ENCODE measurements at places on chromosomes 5 and 9.

GRCh38 chr9:105557804-105558610 lies at the start of gene FKTN:
FKTN (plus strand) TSS chr9:105558131; CDS start chr9:105575033, 16,902 bp downstream.
- DNase-seq: peak; percentile 65

DNA sequence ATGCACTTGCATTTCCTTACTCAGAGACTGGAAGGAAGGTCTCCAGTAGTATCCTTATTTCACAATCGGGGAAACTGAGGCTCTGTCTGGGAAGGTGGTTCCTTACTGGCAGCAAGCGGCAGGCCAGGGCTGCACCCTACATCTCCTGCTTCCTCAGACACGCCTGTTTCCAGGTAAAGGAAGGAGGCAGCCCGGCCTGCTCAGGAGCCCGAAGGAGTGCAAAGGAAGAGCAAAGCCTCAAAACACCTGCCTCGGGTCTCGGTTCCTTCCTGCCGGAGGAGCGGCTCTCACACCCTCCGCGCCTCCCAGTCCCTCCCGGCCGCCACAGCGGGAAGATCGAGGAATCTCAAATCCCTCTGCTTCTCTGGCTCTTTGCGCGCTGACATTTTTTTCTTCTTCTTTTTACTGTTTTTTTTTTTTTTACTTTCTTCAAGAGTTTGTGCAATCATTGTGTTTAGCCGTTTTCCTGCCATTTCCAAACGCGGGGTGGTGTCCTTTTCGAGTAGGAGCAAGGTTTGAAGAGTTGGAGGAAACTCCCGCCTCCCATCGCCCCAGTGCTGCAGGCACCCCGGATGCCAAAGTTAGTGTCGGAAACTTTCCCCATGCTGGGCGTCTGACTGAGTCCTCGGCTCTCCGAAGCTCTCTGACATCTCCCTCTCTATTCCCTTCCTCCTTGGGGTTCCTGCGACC lies 1.0 kb downstream of the GGTA1 start:
- no peak for DNase-seq

DNA sequence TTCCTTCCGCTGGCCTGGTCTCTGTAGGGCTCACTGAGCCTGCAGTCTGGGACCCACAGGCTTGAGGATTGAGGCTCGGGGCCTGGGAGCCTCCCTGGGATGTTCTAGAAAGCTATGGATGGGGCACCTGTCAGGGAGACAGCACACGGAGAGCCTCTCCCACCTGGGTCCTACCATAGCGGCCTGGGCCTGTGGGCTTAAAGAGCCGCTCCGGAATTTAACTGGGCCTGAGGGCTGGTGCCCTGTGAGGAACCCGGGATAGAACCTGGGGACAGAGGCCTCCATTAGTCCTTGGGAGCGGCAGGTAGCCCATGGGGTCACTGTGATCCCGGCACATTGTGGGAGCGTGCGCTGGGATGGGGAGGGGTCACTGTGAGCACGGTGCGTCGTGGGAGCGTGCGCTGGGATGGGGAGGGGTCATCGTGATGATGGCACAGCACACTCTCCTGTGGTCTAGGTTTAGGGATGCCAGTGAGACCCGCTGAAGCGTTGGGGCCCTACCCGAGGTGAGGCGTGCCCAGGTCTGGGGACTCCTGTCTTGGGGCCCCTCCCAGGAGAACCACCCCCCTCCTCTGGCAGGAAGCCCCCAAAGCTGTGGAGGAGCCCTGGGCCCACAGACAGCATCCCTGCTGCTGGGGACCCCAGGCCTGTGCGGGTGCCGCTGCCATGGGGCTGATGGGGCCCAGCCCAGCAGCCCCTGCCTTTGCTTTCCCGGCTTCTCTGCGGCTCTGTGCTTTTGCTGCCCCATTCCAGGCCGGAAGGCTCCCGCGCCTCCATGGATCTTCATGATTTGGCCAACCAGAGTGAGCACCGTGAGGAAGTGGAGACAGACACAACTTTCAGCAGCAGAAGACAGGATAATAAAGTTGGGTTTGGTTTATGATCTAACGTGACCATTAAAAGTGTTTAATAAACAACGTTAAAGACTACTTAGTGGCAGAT lies 3.4 kb upstream of the CEP72 start:
- DNase-seq: no peak

- no peak for DNase-seq
Measured at GRCh38 chr9:113817171-113817570, 58.9 kb upstream of the ZNF618 start.

DNA sequence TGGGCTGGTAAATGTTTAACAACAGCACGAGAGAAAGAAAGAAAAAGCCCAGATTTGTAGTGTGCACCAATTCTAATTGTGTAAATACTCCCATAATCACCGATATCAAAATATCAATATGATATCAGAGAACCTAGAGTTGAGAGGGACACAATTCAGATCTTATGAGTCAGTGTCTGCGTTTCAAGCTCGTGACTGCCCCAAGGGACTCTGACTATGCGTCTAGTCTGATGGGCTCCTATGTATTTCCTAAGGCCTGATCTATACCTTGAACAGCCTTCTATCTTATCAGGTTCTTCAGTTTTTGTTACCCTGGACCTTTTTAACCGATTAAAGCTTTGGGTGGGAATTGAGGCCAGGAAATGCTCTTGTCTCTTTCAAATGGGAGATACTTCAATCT lies 243.0 kb upstream of the SLC24A2 start:
- DNase-seq: no peak

- DNase-seq: no peak
Measured at GRCh38 chr9:120032639-120033038, 547.3 kb downstream of the CDK5RAP2 start.

- DNase-seq: no peak
Measured at GRCh38 chr5:66680221-66680620, 84.0 kb downstream of the MAST4 start.

DNA sequence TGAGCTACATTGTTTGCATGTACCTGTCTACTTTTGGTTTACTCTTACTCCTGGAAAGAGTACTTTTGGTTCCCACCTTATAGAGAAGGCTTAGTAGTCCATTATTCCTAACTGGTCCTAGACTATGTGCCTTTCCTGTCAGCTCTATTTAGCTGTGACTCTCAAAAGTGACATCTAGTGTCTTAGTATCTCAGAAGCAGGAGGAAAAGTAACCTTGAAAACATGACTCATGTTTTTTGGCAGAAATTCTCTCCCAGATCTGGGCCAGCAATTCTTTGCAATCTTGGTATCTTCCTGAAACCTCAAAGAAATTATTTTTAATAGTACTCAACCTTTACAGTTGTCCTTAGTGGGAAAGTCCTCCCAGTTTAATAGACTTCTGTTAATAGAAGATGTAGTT lies 691.7 kb upstream of the SEMA6A start:
- DNase-seq: no peak

DNA sequence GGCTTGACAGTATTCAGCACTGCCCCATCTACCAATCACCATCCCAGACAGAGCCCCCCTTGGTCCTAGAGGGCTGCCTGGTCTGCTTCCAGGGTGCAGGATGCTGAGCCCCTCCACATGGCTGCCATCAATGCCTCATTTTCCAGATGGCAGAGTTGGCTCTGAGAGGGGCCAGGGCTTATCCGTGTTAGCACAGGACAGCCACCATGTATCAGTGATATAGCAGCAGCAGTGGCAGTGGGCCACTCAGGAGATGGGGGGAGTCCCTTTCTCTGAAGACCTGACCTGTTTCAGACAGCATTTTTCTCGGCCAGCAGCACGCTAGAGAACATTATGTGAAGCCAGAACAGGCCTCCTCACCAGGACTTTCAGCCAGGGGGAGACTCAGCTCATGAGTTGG lies 1.6 kb upstream of the SMIM32 start:
- no peak for DNase-seq

GRCh38 chr9:135335691-135336181 lies 143.8 kb upstream of the PPP1R26 start:
- no peak for DNase-seq

DNA sequence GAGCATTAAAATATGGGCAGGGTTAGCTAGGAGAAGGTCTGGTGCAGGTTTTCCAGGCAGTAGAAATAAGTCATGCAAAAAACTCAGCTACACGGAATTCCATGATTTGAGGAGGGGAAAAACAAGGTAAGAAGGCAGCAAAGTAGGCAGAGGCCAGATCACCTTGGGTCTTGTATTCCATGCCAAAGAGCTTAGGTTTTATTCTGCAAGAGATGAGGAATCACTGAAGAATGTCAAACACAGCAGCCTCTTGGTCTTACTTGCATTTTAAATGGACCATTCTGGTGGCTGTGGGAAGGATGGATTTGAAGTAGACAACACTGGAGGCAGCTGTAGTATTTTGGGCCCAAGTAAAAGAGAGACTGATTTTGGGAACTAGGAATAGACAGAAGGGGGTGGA lies 8.6 kb downstream of the TRPM3 start:
- DNase-seq: no peak

- no peak for DNase-seq
Measured at GRCh38 chr5:179526978-179527377, 23.4 kb upstream of the RUFY1 start.

DNA sequence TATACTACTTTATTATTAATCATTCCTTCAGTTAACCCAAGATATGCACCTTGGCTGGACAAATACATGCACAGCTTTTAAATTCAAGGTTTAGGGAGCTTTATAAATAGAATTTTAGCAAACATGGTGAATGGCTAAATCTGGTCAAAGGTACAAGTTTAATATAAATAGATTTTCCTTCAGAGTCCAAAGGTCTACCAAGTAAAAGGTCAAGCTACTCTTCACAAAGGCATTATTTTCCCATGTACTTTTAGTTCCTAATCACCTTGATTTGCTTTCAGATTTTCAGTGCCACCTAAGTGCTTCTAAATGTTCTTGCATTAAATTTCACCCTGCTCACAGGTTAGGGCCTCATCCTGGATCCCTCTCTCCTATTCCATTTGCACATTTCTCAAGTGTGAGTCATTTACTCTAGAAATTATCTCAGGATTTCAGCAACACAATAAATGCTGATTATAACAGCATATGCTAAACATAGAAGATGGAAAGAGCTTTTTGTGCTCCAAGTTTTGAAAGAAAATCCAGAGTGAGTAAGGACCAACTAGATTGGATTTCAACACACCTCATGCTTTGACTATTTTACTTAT lies 459.4 kb upstream of the ITGA1 start:
- DNase-seq: no peak

GRCh38 chr5:76771705-76772405 lies 47.0 kb upstream of the F2RL1 start:
- no peak for DNase-seq

DNA sequence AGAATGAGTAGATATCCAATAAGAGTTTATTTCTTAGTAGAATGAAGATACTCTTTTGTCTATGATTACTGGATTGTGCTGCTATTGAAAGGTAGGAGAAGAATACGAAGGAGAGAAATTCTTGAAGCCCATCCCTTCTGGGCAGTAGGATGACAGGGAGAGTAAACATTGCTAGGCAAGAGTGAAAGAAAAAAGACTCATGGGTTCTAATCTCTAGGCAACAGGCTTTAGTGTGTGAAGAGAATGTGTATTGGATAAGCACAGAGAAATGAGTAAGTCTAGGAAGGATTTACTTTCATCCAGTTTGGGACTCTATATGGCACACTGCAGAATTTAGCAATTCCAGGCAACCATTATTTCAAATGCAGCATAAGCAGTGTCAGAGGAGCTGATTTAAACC lies 216.0 kb downstream of the GABRG2 start:
- no peak for DNase-seq

DNA sequence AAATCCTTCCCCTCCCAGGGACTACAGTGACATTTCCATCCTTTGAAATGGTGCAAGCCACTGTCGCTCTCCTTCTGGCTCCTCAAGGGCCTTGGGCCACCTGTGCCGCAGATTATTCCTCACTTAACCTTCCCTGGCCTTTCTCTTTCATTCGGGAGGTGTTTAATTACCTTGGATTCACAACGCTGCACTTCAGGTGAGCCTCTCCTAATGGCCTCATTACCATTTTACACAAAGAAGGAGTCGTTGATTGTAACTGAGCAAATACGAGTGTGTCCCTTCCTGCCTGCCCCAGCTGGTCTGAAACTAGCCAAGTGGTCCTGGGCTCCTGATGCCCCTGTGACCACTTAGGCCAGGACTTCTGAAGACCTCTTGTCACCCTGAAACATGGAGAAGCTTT lies 205.0 kb downstream of the CRB2 start:
- no peak for DNase-seq

DNA sequence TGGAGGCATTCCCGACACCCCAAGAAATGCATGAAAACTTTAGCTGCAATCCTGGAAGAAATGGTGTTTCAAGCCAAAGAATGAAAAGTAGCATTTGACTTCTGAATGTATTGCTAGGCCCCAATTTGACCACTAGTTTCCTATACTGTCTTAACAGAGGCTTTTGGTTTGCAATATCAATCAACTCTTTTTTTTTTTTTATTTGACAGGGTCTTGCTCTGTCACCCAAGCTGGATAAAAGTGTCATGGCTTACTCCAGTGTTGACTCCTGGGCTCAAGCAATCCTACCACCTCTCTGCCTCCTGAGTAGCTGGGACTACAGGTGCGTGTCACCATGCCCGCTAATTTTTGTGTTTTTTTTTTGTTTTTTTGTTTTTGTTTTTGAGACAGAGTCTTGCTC lies 3.2 kb upstream of the GPR107 start:
- DNase-seq: no peak

- DNase-seq: no peak
Measured at GRCh38 chr5:172185096-172185461, 2.9 kb downstream of the STK10 start.

GRCh38 chr5:150081541-150082283 lies 4.6 kb downstream of the CSF1R start:
- no peak for DNase-seq

- DNase-seq: no peak
Measured at GRCh38 chr5:7209658-7210057, 186.3 kb upstream of the ADCY2 start.

- no peak for DNase-seq
Measured at GRCh38 chr5:55601204-55601618, 66.4 kb upstream of the PLPP1 start.

DNA sequence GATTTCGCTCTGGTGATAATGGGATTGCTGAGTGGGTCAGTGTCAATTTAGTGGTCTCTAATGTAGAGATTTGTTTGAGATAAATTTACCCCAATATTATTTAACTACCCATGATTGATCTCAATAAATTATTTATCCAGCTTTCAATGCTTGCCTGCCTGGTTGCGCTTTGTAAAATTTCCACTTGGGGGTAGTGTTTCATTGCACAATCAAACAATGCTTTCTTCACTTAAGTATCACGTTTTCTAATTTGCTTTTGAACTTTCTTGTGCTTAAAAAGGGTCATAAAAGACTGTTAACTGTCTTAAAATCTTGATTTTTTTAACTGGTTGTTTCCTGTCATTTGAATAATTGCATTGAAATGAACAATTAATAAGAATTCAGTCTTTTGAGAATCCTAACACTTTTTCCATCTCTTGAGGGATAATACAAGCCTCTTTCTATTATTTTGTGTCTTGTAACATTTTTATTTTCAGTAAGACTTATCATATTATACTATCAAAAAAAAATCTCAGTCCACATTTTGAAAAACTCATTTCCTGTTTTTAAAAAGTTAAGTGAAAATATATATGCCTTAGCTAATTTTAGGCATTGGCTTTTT lies 18.7 kb downstream of the HSD17B4 start:
- DNase-seq: no peak

GRCh38 chr9:138066049-138066448 lies 188.5 kb downstream of the CACNA1B start:
- DNase-seq: no peak

- DNase-seq: no peak
Measured at GRCh38 chr5:167030500-167031120, 1260.8 kb upstream of the WWC1 start.
